ACHN (cell line): ENCODE measurements at places on chromosomes 13 and 19.

GRCh38 chr19:42150911-42151361 lies 18.7 kb upstream of the POU2F2 start:
- no peak for DNase-seq

- no peak for DNase-seq
These were observed 2.9 kb downstream of the RASIP1 start for GRCh38 chr19:48737360-48737998.

DNA sequence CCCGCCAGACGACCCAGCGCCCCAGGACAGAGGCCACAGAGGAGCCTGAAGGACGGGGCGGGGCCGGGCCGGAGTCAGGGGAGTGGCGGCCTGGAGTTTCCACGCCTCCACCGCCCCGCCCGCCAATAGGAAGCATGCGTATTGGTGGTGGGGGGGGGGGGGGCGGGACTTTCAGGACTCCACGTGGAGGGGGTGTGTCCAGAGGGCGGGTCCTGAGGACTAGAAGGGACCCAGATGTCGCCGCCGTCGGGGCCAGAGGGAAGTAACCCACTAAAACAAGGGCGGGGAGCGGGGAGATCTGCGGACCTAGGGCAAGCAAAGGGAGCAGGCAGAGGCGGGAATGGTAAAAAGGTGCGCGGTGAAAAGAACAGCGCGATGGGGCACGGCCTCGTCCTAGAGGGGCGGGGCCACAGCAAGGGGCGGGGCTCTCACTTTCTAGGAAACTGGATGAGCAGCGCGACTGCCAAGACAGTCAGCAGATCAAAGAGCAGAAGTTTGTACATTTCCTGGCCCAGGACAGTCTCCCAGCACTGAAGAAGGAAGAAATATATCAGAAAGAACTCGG lies 2.8 kb upstream of the LENG1 start:
- DNase-seq = no peak

- DNase-seq = no peak
These were observed 54.5 kb downstream of the USP12 start for GRCh38 chr13:27117158-27117557.
